IMR-90 (cell line): ENCODE measurements at places on chromosomes 1 and 21. TPM values are rescaled to one million over a fixed set of nuclear protein-coding genes. Genes with fewer than 3 reads are reported as not detected.

OR2AK2 gene
- not detected in 2 replicates for polyA plus RNA-seq

SFN gene
- 0.17 and 0.34 TPM in 2 replicates for polyA plus RNA-seq

SLC9A1 gene
- polyA plus RNA-seq, result 20.5 and 21.2 TPM in 2 replicates

SH2D5 gene
- polyA plus RNA-seq, result 13.5 and 14.4 TPM in 2 replicates

MRPL55 gene
- polyA plus RNA-seq, result 95.4 and 121 TPM in 2 replicates

TCP10L gene
- polyA plus RNA-seq, result 0.09 TPM in 1 of 2 replicates, not detected in the other

LRRC53 gene
- polyA plus RNA-seq, result not detected in 2 replicates

AGMAT gene
- polyA plus RNA-seq, result 0.20 and 0.26 TPM in 2 replicates

- H3K27me3 ChIP-seq, result no peaks in the 10 kb centered on the region
- H3K27ac ChIP-seq, result no peak overlapping the region
- peak; percentile 35 for DNase-seq
- H3K4me1 ChIP-seq, result no peaks in the 10 kb centered on the region
Observed at GRCh38 chr1:218395916-218396315, 50.8 kb downstream of the TGFB2 start.

GRCh38 chr1:24898909-24899439 lies 31.1 kb downstream of the RUNX3 start:
- no peak for DNase-seq
- H3K27ac ChIP-seq, result no peak overlapping the region
- H3K4me1 ChIP-seq, result no peaks in the 10 kb centered on the region
- H3K4me3 ChIP-seq, result no peak overlapping the region

DNA sequence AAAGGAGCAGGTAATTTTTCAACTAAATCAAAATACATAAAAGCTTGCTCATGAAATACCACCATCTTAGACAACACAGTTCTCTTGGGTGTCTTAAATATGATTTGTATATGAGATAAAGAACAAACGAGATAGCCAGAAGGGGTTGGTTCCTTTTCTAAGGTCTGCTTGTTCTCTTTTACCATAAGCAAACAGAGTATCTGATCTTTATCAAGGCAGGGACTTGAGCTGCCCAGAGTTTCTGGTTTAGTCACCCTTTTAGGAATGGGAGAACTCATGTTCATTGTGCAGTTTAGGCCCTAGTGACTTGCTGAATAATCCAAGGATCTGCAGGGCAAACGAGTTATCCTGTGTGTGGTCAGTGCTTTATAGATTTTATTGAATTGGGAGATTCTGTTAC lies 3.0 kb upstream of the SUCO start:
- no peak overlapping the region for H3K27ac ChIP-seq
- no peak for DNase-seq
- no peak overlapping the region for H3K4me3 ChIP-seq
- H3K36me3 ChIP-seq, result no peaks in the 10 kb centered on the region
- H3K27me3 ChIP-seq, result no peaks in the 10 kb centered on the region
- H3K4me1 ChIP-seq, result no peaks in the 10 kb centered on the region

DNA sequence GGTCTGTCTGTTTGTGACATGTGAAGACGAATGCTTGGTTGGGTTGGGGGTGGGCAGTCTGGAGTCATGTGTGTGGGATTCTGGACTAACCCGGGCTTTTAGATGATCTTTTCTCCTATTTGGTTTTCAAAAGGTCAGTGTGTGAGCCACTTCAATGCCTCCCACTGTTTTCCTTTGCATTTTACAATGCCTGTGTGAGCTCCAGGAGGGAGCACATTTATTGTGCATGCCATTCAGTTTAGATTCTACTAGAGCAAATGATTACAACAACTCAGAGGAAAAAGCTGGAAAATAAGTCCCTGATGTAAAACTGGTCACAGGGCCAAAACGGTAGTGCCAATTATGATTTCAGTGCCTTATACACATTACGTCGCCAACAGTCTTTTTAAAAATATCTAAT lies 90.9 kb downstream of the LYPLAL1 start:
- no peaks in the 10 kb centered on the region for H3K27me3 ChIP-seq
- H3K27ac ChIP-seq, result no peak overlapping the region
- no peak for DNase-seq
- H3K36me3 ChIP-seq, result no peaks in the 10 kb centered on the region
- no peak overlapping the region for H3K4me3 ChIP-seq

- peaks cover 9% of the 10 kb centered on the region; the same call in 1 of the 2 replicates for H3K27me3 ChIP-seq
- H3K4me3 ChIP-seq, result no peak overlapping the region
- DNase-seq, result no peak
- no peaks in the 10 kb centered on the region for H3K4me1 ChIP-seq
Observed at GRCh38 chr21:42572906-42573495, 59.3 kb downstream of the SLC37A1 start.

- no peaks in the 10 kb centered on the region for H3K27me3 ChIP-seq
- H3K4me3 ChIP-seq, result no peak overlapping the region
- H3K4me1 ChIP-seq, result no peaks in the 10 kb centered on the region
- no peak for DNase-seq
Observed at GRCh38 chr1:81618376-81618775, 182.4 kb upstream of the ADGRL2 start.

DNA sequence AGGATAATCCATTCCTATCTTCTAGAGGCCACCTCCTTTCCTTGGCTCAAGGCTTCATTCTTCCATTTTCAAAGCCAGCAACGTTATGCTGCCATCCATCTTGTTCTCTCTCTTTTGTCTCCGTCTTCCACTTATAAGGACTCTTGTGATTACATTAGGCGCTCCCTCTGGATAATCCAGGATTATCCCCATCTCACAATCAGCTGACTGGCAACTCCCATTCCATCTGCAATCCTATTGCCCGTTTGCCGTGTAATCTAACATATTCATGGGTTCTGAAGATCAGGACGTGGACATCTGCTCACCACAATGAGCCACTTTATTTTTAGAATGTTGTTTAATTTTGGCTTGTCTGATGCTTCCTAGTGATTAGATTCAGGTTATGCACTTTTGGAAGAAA lies 89.3 kb downstream of the EBNA1BP2 start:
- no peak overlapping the region for H3K4me3 ChIP-seq
- no peaks in the 10 kb centered on the region for H3K4me1 ChIP-seq
- DNase-seq, result no peak
- no peak overlapping the region for H3K27ac ChIP-seq

- peak; percentile 44 for DNase-seq
- H3K4me1 ChIP-seq, result peaks cover 2% of the 10 kb centered on the region
- no peaks in the 10 kb centered on the region for H3K36me3 ChIP-seq
- H3K27ac ChIP-seq, result no peak overlapping the region
- H3K4me3 ChIP-seq, result no peak overlapping the region
Observed at GRCh38 chr21:27803571-27803970, 836.7 kb upstream of the ADAMTS5 start.

- no peak overlapping the region for H3K4me3 ChIP-seq
- H3K27ac ChIP-seq, result no peak overlapping the region
- H3K4me1 ChIP-seq, result no peaks in the 10 kb centered on the region
- no peak for DNase-seq
Observed at GRCh38 chr1:226511296-226511695, 37.3 kb upstream of the STUM start.

DNA sequence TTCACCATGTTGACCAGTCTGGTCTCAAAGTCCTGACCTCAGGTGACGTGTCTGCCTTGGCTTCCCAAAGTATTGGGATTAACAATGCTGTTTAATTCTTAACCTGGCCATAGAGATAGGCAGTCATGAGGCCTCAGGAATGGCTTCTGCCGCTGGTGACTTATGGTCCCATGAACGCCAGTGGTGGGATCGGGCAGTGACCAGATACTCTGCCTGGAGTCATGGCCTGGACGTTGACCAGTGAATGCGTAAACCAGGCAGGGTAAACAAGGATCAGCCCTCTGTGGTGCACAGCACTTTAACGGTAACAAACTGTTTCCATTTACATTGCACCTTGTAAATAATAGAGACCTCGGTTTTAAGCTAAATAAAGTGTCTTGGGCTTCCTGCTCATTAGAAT lies 23.0 kb downstream of the MTARC1 start:
- H3K27me3 ChIP-seq, result peaks cover 5% of the 10 kb centered on the region; the same call in 1 of the 2 replicates
- H3K36me3 ChIP-seq, result no peaks in the 10 kb centered on the region
- no peak overlapping the region for H3K27ac ChIP-seq
- no peak for DNase-seq
- H3K4me1 ChIP-seq, result peaks cover 1% of the 10 kb centered on the region; the same call in 1 of the 2 replicates
- H3K4me3 ChIP-seq, result no peak overlapping the region

GRCh38 chr1:21220815-21221214 lies 44.1 kb upstream of the EIF4G3 start:
- H3K27ac ChIP-seq, result no peak overlapping the region
- DNase-seq, result peak; percentile 30
- no peaks in the 10 kb centered on the region for H3K4me1 ChIP-seq
- peaks cover 64% of the 10 kb centered on the region for H3K36me3 ChIP-seq
- H3K27me3 ChIP-seq, result no peaks in the 10 kb centered on the region

DNA sequence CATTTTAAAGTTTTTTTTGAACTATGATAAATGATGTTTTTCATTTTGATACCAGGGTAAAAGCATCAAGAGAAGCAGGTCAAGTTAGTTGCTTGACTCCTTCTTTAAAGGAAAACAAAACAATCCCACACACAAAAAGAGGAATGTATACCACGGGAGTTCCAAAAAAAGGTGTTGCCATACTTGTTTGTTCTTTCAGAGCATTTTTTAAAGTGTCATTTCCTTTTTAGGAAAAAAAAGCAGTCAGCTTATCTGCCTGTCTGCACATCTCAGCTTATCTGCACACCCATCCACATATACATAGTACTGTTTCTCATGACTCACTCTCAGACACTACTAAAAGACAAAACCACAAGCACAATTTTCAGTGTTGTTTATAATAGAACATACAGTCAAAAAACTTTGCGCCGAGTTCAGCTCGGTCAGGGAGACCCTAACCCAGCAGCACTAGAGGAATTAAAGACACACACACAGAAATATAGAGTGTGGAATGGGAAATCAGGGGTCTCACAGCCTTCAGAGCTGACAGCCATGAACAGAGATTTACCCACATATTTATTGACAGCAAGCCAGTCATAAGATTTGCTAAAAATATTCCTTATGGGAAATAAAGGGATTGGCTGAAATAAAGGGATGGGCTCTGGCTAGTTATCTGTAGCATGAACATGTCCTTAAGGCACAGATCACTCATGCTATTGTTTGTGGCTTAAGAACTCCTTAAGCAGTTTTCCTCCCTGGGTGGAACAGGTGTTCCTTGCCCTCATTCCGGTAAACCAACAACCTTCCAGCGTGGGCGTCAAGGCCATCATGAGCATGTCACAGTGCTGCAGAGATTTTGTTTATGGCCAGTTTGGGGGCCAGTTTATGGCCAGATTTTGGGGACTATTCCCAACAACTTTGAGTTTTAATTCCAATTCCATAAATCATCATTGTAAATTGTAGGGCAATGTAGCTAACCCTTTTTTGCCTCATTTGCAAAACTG lies 11.4 kb upstream of the MNDA start:
- no peak overlapping the region for H3K27ac ChIP-seq
- no peaks in the 10 kb centered on the region for H3K36me3 ChIP-seq
- DNase-seq, result no peak

DNA sequence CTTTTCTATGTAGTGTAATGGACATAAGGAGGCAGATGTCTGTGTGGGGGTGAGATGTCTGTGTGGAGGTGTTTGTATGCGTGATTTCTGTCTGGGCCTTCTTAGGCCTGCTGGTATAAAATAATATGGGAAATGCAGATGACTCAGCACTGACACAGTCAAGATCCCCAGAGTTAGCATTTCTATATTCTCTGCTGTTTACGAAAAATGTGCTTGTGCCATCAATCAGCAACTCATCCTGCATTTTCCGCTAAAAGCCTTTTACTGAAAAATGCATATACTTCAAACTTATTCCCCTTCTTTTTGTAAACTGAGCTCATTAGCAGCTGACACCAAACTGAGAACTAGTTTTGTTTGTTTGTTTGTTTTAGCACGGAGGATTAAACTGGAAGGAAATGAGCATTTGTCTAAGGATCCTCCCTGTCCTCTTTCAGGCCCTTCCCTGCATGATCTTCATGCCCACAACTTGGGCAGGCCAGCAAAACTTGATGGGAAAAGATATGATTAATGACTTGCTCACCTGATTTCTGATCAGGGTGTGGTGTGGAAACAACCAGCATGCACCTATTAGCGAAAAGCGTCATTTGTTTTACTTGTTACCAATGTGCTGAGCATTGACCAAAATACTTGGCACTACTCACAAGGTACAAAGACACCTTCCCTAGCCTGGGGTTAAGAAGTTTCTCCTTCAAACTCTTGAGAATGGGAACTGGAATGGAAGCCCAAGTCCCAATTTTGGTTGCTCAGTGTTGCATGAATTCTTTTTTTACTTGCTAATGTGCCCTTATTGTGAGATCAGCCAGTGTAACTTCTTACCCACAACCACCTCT lies 77.4 kb downstream of the NDUFS5 start:
- H3K27me3 ChIP-seq, result no peaks in the 10 kb centered on the region
- H3K4me1 ChIP-seq, result peaks cover 18% of the 10 kb centered on the region
- no peak overlapping the region for H3K4me3 ChIP-seq

GRCh38 chr1:153306303-153307220 lies 6.2 kb downstream of the PGLYRP3 start:
- H3K4me1 ChIP-seq, result no peaks in the 10 kb centered on the region
- no peak for DNase-seq
- no peaks in the 10 kb centered on the region for H3K27me3 ChIP-seq
- H3K36me3 ChIP-seq, result no peaks in the 10 kb centered on the region
- no peak overlapping the region for H3K4me3 ChIP-seq

DNA sequence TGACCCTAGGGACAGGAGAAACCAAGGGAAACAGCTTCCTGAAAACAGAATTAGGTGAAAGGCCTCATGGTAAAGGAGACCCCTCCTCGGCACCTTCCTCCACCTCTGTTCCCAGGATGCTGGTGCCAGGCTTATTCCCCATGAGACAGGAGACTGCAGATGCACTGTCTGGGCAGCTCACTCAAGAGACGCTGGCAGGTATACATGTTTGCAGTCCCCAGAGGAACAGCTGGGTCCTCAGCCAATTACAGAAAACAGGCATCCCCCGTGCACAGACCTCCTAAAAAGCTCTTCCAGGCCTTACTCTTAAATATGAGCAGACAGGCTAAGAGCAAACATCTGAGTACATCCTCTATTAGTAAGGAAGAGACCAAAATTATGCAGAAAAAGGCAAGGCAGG lies 6.5 kb downstream of the CCSAP start:
- peaks cover 9% of the 10 kb centered on the region; the same call in 1 of the 2 replicates for H3K36me3 ChIP-seq
- no peaks in the 10 kb centered on the region for H3K27me3 ChIP-seq
- H3K4me1 ChIP-seq, result peaks cover 2% of the 10 kb centered on the region; the same call in 1 of the 2 replicates

DNA sequence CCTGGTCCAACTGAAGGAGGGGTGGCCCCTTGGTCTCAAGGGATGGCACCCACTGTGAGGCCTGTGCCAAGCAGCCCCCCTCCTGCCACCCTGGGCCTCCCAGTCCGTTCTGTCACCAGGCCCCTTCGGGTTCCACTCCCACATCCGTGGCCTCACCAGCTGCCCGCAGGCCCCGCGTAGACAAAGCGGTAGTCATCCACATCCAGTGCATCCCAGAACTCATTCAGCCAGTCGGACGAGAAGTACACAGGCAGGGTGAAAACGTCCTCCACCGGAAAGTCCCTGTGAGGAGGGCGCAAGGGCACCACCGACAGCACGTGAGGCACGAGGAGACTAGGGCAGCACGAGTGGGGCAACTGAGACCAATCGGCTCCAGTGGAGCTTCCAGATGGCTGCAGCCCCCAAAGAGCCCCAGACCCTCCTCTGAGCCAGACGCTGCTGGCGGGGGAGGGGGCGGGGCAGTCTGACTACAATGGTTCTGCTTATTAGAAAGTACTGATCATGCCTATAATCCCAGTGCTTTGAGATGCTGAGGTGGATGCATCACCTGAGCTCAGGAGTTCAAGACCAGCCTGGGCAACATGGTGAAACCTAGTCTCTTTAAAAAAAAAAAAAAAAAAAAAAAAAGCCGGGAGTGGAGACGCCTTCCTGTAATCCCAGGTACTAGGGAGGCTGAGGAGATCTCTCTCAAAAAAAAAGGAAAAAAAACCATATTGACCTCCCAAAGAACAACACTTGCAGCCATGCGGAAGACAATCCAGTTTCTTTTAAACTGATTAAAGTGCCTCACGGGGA lies 1.2 kb downstream of the JMJD4 start:
- H3K4me3 ChIP-seq, result peak overlapping the region; percentile 94
- peaks cover 9% of the 10 kb centered on the region; the same call in 1 of the 2 replicates for H3K4me1 ChIP-seq
- H3K36me3 ChIP-seq, result peaks cover 16% of the 10 kb centered on the region; the same call in 1 of the 2 replicates
- peak overlapping the region; percentile 87 for H3K27ac ChIP-seq
- DNase-seq, result no peak
